ENCODE measurements at places on chromosomes 3 and 15.

DNA sequence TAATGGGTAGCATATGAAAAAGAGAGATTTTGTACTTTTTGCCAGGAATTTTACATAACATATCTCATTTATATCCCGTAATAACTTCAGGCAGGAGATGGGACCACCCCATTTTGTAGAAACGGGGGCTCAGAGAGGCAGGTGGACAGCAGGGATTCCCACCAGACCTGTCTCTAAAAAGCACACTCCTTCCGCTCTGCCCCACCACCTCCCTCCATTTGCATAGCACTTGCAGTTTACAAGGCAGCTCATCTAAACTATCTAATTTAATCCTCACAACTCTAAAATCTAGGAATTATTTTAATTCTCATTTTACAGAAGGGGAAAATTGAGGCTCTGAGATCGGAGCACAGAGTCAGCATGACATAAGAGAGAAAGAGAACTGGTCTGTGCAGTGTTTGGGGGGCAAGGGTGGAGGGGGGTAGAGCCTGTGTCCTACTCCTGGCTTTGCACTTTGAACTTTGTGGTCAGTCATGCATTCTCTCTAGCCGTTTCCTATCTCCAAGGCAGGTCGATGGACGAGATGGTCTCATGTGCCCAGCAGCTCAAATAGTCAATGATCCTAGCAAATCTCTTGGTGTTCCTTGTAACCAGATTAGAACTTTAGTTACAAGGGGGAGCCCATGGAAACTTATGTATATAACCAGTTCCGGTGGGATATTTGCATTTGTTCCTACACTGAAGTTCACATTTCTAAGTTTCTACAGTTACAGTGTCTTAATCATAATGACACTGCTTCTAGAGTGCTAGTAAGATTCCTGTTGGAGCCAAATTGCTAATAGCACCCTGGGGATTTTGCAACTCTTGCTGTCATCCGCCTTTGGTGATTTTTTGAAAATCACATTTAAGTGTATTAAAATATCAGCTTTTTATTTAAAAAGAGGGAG lies 18.6 kb downstream of the CRYGS start:
- no peak for DNase-seq

- DNase-seq: no peak
These were observed 25.0 kb upstream of the TMC3 start for GRCh38 chr15:81398910-81399551.

GRCh38 chr3:152196782-152197181 lies 71.9 kb upstream of the MBNL1 start:
- no peak for DNase-seq

DNA sequence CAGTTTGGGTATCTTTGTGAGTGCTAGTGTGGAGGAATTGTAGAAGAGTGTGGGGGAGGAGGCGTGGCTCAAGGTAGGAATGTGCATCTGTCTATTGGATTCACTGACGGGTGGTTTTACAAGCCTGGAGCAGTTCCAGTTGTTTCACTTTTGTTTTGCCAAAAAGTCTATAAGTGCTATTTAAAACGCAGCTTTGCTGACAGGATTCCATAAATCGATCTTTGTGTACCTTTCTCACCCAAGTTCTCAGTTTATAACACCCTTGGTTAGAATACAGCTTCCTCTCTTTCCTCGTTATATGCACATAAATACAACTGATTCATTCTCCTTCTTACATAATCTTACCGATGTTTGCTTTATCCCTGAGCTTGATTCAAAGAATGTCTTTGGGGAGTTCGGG lies 123.2 kb upstream of the UBE2E2 start:
- no peak for DNase-seq

GRCh38 chr3:128547368-128547987 lies 54.5 kb upstream of the GATA2 start:
- no peak for DNase-seq

DNA sequence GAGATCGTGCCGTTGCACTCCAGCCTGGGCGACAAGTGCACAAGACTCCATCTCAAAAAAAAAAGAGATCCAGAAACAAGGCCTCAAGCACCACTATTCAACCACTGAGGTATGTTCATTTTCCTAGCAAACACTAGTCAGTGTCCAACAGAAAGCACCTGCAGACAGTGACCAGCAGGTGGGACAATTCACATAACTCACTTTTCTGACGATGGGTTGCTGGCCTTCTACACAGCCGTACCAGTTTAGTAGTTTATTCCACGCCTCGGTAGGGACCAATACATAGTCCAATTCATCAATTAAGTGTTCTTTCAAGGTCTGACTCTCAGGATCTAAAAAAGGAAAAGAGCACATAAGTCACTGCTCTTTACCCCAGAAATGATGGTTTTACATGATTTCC lies 12.4 kb downstream of the USP4 start:
- no peak for DNase-seq

DNA sequence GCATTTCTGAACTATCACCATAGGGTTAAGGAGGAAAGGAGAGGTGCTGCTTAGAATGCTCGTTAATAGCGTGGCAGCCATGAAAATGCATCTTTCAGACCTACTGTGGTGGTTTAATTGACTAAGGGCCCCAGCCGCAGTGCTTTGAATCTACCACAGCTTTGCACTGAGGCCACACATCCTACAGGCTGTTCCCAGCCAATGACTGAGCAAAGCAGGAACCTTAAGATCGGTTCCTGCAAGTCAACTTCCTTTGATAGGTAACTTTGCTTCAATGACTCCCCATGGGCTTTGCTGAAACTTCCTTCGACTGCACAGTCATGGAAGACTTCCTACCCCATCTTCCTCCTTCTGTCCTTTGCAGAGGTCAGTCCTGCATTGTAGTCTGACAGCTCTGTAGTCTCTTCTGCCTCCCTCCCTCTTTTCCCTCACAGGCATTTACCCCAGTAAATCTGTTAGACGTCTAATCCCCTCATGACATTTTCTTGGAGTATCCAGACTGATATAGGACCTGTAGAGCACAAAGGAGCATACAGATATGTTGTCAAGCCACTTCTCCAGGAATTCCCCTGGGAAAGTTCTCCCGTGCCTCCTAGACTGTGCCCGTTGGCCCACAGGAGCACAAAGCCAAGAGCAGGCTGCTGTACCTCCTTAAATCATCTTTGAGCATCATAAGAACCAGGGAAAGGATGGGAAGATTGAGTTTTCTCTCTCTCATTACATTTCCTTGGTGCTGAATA lies 2.6 kb upstream of the BCL2A1 start:
- DNase-seq: no peak
